ENCODE measurements at places on chromosomes 6 and 20. TPM values are rescaled to one million over a fixed set of nuclear protein-coding genes. Genes with fewer than 3 reads are reported as not detected.
A peak's percentile ranks its signal among the peaks of the same experiment; 100 is the strongest.

TCF19 gene
- 34.3 TPM for total RNA-seq

GGTLC1 gene
- total RNA-seq, result not detected

MYH7B gene
- 0.18 TPM for total RNA-seq

RAB5IF gene
- 104 TPM for total RNA-seq

PHACTR3 gene
- 0.03 TPM for total RNA-seq

CLPSL2 gene
- 10.8 TPM for total RNA-seq

- DNase-seq, result no peak
Measured at GRCh38 chr20:19881080-19881840, 123.2 kb downstream of the RIN2 start.

- peak; percentile 16 for DNase-seq
Measured at GRCh38 chr6:47631269-47631772, 67.1 kb upstream of the ADGRF4 start.

DNA sequence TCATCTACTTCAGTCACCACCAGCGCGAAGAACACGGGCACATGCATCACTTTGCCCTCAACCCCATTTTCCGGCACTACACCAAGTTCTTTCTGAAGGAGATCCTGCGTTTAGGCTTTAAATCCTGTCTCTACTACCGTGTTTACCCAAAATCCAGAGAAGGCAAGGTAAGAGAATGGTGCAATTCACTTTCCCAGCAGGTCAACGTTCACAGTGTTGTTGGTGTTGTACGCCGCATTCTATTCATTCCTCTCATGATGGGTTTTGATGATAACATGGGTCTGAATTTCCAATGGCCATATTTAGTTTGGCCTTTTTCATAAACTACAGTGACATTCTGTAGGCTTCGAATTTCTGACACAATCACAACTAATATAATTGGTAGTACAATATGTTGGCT is 144.3 kb downstream of the CFAP61 start:
- no peak for DNase-seq

GRCh38 chr20:53101992-53102760 is 130.0 kb downstream of the TSHZ2 start:
- DNase-seq, result no peak

- DNase-seq, result no peak
Measured at GRCh38 chr20:2213401-2213800, 82.4 kb upstream of the TGM3 start.

- no peak for DNase-seq
Measured at GRCh38 chr20:37886851-37887297, 16.1 kb upstream of the VSTM2L start.

DNA sequence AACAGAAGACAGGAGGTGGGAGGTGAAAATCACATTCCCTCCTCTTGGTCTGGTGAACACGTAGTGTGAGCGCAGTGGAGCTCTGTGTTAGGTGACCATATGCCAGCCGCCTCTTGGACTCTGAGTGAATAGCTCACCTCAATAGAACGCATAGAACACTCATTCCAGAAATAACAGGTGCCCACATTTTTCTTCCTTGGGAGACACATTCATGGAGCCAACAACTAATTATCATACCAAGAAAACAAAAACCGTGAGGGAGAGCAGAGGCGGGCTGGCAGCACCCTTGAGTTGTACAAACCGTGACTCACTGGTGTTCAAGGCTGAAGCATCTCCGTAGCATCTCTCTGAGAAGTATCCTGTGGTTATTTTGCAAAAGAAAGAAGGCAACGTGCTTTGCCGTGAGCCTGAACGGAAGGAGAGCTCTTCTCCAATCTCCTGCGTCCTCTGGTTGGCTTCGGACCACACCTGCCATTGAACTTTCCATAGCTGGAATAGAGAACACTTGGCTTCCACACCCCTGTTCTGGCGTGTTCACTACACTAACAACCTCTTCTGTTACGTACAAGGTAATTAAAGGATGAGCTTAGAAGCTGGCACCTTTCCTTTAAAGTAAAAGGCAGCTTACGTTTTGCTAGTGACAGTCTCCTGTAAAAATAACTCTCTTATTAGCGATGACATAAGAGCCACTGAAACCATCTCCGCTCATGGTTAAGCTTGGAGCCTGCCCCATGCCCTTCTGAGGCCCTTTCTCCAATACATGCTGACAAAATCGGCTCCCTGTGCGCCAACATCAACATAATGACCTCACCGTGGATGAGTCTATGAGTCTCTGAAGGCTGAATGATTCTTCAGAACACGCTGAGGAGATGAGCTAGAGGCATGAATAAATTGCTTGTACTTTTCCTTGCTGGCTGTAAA is 30.2 kb upstream of the SGK1 start:
- DNase-seq, result no peak

- DNase-seq, result no peak
Measured at GRCh38 chr6:17853533-17853932, 133.9 kb downstream of the KIF13A start.

- no peak for DNase-seq
Measured at GRCh38 chr6:46190889-46191288, 20.1 kb upstream of the ENPP5 start.

GRCh38 chr6:158910484-158911440 is 89.2 kb downstream of the RSPH3 start:
- peak; percentile 83 for DNase-seq

- DNase-seq, result peak; percentile 83
Measured at GRCh38 chr20:37392441-37393195, 46.7 kb downstream of the SRC start.

GRCh38 chr6:25181350-25181724 is 97.8 kb upstream of the CARMIL1 start:
- no peak for DNase-seq

GRCh38 chr20:63130658-63131577 is 85.0 kb downstream of the YTHDF1 start:
- DNase-seq, result peak; percentile 65

GRCh38 chr6:68427630-68428029 is 207.5 kb upstream of the ADGRB3 start:
- no peak for DNase-seq

GRCh38 chr6:84066536-84066935 is 33.0 kb downstream of the MRAP2 start:
- no peak for DNase-seq

- DNase-seq, result no peak
Measured at GRCh38 chr6:127471379-127472255, 12.4 kb upstream of the KIAA0408 start.

- DNase-seq, result no peak
Measured at GRCh38 chr6:49557177-49557576, 6.7 kb downstream of the C6orf141 start.

GRCh38 chr6:166542580-166542912 is 43.9 kb downstream of the RAMACL start:
- DNase-seq, result peak; percentile 81

GRCh38 chr20:36827541-36828279 is 48.2 kb upstream of the TLDC2 start:
- no peak for DNase-seq

DNA sequence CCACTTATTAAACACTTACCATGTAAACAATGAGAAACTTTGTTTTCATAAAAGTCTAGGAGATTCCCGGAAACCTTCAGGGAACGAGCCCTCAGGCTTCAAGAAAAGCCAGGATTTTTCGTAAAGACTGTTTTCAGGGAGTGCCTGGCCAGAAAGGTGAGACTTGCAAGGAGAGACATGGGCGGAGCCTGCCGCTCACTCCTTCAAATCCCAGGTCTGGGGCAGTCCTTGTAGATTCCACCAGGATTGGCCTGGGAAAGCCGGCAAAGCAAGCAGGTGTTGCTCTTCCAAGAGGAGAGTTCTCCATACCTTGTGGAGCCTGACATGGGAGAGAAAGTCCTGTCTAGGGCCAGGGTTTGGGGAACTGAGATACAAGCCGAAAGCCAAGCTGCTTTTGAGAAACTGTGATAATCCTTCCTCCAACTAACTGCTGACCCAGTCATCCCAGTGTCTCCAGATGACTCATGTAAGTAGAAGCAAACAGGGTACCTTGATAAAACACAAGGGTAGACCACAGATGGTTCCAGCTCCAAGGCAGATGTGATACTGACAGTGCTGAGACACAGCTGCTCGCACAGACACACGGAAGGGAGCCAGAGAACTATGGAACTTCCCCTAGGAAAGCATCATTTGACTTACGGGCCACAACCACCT is 69.4 kb upstream of the NAA20 start:
- peak; percentile 47 for DNase-seq

DNA sequence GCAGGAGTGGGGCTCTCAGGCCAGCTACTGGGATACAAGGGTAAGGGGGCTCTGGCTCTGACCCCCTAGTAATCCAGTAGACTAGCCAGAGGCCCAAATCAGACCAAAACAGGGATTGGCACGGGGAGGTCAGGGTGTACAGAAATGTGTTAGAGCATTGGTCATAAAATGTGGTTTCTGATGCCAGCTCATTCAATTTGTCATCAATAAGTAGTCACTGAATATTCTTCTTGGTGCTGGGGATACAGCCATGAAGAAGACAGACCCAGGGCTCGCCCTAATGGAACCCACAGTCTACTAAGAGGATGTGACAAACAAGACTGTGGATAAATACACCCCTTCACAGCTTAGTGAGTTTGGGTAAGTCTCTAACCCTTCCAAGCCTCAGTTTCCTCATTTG is 11.1 kb downstream of the MAP1LC3A start:
- DNase-seq, result no peak
